Stromal cell of bone marrow (primary cell): ENCODE measurements at places on chromosomes 12 and 14.

DNA sequence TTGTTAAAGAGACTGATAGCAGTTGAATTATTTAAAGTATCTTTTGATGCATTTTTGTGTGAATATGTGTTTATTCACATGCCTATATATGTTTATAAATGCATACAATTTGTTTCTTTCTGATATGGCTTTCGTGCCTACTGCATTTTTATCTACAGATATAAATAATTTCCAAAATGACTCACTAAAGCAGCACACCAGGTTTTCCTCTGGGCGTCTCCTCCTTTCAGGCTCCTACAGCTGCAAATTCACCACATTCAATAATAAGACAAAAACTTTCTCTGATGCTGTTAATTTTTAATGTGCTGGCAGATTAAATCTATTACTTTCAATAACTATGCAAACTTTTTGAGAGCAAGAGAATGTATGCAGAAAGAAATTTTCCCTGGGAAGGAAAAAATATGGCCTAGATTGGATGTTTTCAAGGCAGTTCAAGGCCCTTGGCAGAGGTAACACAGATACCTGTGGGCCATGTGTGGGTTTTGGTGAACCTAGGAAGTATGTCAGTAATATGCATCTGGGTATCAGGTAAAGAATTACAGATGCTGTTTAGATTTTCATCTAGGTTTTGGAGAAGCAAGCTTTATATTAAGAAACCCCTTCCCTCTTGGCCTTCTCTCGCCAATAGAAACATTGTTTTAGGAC, 381.8 kb downstream of the EGLN3 start:
- DNase-seq, result no peak

- peak; percentile 19 for DNase-seq
Measured at GRCh38 chr12:85835426-85836196, 598 bp downstream of the RASSF9 start.

DNA sequence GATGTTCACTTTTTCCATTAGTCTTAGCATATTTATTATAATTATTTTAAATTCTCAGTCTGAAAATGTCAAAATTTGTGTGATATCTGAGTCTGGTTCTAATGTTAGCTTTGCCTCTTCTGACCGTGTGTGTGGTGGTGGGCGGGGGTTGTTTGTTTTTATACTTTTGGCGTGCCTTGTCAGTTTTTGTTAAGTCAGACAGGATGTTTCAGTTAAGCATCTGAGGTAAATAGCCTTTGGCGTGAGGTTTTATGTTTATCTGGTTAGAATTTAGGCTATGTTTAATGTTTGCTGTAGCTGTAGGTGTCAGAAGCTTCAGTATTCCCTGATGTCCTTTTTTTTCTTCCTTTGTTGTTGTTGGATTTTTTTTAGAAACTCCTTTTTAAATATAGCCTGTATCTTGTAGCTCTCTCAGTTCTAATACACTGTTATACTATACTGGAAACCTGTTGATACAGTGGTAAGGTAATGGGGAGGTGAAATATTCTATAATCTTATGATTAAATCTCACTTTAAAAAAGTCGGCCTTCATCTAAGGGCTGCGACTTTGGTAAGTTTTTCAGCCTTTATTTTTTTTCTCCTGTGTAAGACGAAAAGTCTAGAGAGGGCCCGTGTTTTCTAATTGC, 111.6 kb downstream of the SCAF11 start:
- no peak for DNase-seq

GRCh38 chr14:29853272-29853671, 74.4 kb downstream of the PRKD1 start:
- DNase-seq, result no peak

GRCh38 chr12:8948701-8949341, 624 bp downstream of the M6PR start:
- peak; percentile 3 for DNase-seq

GRCh38 chr12:50221228-50222008, 54.2 kb upstream of the CERS5 start:
- peak; percentile 92 for DNase-seq

- no peak for DNase-seq
Measured at GRCh38 chr14:57080691-57081090, 188.0 kb downstream of the EXOC5 start.

GRCh38 chr14:37124614-37125013, 47.8 kb downstream of the SLC25A21 start:
- DNase-seq, result no peak

- no peak for DNase-seq
Measured at GRCh38 chr12:79617696-79618095, 73.1 kb downstream of the PAWR start.

DNA sequence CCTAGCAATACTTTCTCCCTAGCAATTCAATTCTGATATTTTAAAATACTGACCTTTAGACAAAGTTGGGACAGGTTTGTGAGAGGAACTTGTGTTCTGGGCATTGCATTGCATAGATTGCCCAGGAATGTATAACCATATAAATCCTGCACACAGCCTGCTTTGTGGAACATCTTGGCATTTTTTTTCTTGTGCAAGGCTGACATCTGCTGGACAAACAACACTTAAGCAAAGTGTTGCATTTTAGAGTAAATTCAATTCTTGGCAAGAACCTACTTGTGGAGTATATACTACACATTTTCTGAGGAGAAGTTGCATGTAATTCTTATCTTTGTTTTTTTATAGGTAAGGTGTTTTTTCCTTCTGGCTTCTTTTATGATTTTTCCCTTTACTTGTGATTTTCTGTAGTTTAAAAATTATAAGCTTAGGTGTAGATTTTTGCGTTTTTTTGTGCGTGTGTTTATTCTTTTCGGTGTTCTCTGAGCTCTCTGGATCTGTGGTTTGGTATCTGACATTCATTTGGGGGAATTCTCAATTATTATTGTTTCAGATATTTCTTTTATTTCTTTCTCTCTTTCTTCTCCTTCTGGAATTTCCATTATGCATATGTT, 26.4 kb downstream of the TESPA1 start:
- DNase-seq, result peak; percentile 40

- DNase-seq, result peak; percentile 87
Measured at GRCh38 chr12:92654929-92655328, 47.9 kb upstream of the PLEKHG7 start.

DNA sequence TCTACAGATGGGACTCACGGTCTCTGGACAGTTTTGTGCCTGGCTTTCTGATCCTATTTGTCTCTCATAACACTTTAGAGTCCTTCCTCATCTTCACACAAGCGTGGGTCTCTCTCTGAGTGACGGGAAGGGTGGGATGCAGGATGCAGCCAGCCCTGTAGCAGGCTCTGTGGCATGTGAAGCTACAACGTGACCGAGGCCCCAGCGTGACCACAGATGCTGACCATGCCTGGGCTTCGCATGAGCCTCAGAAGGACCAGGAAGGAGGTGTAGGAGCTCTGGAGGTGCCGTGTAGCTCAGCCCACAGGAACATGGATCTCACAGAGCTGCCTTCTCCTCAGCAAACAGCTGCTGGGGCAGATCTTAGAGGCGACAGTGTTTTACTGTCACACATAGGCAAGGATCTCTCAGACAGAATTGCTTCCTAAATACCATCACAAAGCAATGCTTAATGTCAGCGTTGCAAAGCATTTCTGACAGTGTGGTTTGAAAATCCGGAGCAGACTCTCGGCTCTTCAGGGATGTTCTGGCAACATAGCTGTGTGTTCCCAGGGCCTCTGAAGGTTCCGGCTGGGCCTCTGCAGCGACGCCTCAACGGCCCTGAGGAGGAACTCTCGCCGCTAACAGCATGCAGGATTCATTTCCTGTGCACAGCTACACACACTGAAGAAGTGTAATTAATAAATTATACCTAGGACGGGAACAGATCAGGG, 21.9 kb downstream of the ANKLE2 start:
- DNase-seq, result no peak

DNA sequence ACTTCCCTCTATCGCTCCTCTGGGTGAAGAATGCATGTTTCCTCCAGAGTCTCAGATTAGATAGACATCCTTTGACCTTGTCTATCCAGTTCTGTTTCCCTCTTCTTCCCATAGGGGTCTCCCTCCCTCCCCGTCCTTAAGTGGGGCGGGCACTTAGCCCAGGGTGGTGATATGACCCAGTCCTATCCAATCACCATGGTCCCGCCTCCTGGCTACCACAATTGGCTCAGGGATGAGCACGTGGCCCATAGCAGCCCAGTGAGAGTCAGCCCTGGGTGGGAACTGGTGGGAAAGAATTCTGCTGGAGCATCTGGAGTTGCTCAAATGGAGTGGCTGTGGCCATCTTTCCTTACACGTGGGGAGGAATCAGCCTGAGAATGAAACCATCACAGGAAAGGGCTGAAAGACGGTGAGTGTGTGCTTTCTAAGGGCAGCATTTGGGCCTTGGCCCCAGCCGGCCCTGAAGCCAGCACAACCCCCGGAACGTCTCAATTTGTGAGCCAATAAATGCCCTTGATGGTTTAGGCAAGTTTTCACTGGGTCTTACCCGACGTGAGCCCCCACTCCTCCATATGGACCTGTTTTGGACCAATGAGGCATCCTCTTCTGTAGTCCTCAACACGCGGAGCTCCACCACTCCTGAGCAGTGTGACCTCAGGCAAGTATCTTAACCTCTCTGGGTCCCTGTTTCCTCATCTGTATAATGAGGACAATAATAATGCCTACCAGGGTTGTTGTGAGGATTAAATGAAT, 14.4 kb upstream of the MLXIP start:
- peak; percentile 73 for DNase-seq

- no peak for DNase-seq
Measured at GRCh38 chr12:49972641-49973360, at the start of gene AQP6. Gene AQP6, plus strand, starts transcription at chr12:49972947. Its CDS starts 227 bp downstream, at chr12:49973174.

- no peak for DNase-seq
Measured at GRCh38 chr12:57049119-57049446, 846 bp downstream of the MYO1A start.

GRCh38 chr14:105168496-105168978, at the start of gene JAG2:
Gene JAG2, minus strand, starts transcription at chr14:105168776. Its CDS starts 356 bp downstream, at chr14:105168420.
- no peak for DNase-seq

GRCh38 chr12:95126076-95126475, 52.7 kb upstream of the NR2C1 start:
- no peak for DNase-seq

DNA sequence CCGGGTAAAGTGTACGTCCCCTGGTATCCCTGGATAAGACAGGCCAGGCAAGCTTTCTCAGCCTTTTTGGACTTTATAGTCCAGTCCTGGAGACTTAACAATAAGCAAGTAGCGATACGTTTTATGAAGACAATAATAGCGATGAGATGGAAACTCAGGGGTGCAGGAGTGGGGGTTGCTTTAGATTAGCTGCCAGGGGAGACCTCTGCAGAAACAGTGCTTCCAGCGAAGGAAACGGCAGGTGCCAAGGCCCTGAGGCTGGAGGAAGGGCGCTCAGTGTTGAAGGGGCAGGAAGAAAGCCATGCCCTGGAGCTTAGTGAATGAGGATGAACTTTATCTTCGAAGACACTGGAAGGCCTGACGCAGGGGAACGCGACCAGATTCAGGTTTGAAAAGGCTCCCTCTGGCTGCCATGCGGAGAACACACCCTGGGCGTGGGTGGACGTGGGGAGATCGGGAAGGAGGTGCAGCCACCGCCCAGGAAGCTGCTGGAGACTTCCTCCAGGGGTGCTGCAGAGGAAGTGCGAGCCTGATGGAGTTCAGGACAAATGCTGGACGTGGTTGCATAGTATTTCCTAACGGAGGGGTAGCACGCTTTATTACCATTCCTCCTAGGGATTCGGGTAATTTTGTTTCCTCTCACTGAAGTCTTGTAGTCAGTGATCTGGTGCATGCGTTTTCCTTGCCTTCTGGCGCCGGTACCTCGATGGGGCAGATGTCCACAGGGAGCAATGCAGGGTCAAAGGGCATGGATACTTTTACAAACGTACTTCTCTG, 26.1 kb upstream of the UBC start:
- DNase-seq, result peak; percentile 77

DNA sequence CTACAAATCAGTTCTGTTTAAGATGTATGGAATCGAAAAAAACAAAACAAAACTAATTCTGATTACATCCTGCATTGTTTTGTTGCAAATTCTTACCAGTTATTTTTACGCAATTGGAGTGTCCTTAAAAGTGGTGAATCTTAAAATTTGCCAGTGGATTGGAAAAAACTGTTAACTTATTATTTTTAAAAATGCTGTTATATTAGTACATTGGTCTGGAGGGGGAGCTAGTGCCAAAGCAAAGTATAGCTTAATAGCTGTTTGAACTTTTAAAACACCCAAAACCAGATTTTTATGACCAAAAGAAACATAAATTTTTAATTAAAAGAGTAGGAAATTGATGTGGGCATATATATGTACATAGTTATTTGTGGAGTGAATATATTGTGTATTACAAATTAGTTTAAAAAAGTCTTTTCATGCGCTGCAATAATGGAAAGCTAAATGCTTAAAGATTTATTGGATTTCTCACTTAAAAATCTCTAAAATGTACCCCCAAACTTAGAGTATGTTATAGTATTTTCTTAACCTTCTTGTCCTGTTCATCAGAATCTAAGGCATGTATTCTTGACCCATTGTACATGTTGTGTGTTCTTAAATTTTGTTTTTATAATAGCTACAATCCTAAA, 2.5 kb downstream of the FUT8 start:
- DNase-seq, result no peak

DNA sequence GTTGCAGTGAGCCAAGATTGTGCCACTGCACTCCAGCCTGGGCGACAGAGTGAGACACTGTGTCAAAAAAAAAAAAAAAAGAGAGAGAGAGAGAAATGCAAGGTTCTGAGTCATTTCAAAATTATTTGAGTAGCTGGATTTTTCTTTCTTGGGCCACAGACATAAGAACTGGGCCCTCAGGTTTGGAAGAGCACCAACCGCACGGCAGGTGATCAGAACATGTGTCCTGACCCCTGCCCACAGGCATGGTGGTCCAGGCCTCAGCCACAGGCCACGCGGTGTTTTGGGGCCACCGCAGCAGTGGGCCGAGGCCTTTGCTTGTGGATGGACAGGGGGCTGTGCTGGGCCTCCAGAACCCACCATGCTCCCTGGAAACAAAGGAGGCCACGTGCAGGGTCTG, 126.7 kb downstream of the CALM1 start:
- DNase-seq, result no peak

GRCh38 chr14:105475269-105476096, 862 bp downstream of the CRIP2 start:
- DNase-seq, result no peak

DNA sequence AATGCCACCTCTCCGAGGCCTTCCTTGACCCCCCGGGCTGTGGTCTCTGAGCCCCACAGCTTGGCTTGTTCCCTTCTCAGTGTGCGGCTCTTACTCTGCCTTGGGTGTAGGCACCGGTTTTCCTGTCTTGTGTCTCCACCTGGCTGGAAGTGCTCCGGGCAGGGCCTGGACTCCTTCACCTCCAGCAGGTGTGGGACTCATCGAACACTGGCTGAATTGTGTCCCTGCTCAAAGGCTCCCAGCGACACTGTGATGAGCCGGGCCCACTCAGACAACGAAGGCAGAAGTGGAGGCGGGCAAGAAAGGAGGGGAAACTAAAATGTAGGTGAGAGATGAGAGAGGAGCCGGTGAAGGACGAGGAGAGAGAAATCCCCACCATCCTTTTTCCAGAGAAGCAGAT, 18.0 kb downstream of the TMEM63C start:
- DNase-seq, result no peak

DNA sequence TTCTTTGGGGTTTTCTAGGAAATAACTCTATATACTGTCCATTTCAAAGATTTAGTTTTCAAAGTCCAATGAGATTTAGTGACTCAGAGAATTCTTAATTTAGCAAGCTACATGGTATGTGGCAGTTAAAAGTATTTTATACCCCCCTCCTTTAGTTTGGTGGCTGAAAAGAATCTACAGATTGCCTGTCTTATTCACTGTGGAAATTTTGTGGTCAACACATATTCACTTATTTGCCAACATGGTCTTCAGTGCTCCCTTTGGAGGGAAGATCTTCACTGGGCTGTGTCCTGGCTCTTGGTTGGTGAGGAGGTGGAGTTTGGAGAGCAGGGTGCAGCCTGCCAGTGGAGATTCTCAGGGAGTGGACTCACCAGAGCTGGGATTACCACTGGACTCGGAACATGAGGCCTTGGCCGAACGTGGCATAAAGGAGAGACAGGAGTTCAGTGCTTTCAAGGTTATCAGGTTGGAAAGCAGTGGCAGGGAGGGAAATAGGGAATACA, 39.8 kb downstream of the SAMD4A start:
- peak; percentile 84 for DNase-seq
